T-helper 1 cell (primary cell): ENCODE measurements at places on chromosomes 13 and 19.

DNA sequence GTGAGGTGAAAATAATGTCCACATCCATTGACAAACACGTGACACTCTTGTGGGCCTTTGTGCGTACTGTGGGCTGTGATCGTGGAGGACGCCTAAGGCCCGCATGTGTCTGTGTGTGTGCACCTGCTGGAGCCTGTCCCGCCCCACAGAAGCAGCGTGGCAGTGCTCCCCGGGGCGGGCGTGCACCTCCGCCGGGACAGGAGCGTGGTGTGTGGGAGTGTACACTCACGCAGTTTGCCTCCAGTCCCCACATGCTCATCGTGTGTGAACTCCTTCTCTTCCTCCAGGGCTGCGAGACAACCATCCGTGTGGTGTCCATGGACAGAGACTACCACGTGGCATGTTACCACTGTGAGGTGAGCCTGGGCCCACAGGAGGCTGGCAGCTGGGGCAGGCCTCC lies 13.9 kb downstream of the WTIP start:
- no peak for DNase-seq

- DNase-seq = no peak
Observed at GRCh38 chr13:99985241-99985874, 3.8 kb downstream of the ZIC2 start.

- no peak for DNase-seq
Observed at GRCh38 chr19:33402421-33403220, 29.1 kb downstream of the CEBPG start.

GRCh38 chr13:85632526-85633195 lies 166.6 kb downstream of the SLITRK6 start:
- DNase-seq = no peak

- DNase-seq = no peak
Observed at GRCh38 chr19:16296713-16297112, 27.9 kb upstream of the KLF2 start.

GRCh38 chr19:58561373-58562121 lies 3.1 kb upstream of the UBE2M start:
- DNase-seq = no peak

DNA sequence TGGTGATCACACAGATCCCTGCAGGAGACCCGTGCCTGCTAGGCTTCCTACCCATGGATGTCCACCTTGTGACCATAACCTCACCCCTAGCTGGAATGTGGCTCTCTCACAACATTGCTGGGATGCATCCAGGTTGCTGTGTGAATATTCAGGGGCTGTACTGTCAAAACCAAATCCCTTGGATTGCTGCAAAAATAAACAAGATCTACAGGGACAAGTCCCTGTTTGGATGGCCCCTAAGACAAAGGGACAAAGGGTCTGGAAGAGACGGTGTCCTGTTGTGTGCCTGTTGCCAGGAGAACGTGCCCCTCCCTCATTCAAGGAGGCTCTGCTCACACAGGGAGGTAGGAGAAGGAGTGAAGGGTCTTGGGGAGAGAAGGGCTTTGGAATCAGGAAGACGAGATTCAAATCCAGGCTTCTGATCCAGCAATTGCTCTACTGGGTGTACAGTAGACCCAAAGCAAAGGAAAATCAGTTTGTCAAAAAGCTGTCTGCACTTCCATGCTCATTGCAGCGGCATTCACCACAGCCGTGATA lies 89.2 kb upstream of the WASF3 start:
- no peak for DNase-seq

DNA sequence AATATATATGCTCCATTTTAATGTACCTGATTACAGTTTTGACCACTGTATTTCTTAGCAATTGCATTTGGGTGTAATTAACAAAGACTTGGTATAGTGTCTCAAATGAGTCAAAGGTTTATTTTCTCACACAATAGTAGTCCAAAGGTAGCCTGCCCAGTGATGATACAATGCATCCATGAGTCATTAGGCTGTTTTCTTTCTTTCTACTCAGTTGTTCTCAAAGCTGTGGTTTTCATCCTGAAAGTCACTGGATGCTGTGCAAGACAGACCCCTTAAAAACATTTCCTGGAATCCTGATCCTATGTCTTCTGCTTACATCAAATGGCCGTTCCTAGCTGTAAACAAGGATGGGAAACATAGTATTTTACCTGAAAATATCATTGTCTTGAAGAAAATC lies 651.2 kb upstream of the MIR17HG start:
- DNase-seq = no peak

DNA sequence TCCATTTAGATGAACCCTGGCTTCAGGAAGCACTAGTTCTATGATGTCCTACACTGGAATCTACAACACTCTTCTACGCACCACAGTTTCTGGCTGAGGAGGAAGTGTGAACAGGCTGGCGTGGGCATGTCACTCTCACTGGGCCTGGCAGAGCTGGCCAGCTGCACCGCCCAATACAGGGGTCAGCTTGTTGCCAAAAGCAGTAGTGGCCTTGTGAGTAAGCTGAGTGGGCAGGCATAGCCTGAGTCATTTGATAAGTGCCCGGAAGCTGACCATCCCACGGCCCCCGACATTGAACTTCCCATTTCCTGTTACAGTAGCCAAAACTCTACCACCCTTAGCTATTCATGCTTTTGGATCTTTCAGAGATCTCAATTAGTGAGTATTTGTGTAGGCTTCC lies 240.9 kb upstream of the SERP2 start:
- no peak for DNase-seq

GRCh38 chr13:34107806-34108205 lies 289.9 kb downstream of the RFC3 start:
- no peak for DNase-seq

DNA sequence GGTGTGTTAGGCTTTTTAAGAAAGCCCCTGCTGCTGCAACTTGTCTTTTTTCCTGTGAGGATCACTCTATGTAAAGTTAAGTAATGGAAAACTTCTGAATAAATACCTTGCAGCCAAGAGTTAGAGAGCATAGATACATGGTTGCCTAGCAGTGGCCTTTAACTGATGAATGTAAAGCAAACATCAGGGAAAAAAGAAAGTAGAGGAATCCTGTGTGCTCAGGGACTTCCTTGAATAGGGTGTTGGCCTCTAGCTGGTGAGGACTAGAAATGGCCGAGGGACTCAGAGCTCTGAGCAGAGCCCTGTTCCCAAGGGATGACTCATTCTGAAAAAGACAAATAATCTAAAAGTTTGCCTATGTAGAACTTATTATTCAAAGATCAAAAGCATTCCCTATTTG lies 135.7 kb downstream of the MIPEP start:
- no peak for DNase-seq

DNA sequence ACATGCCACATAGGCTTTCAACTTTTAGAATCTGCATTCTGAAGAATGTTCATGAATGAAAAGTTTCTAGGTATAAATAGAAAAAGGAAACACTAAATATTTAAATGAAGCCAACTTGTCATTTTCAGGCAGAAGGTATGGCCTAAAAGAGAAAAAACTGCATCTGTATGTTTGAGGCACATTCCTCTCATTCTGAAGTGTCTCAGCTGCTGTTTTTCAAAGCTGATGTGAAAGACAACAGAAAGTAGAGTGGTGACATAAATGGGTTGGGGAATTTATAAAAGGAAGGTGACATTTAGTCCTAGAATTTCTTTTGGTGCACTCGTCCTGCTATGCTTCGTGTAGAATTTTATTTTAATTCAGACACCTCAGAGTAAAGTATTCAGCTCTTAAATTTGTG lies 539.6 kb upstream of the SLITRK5 start:
- DNase-seq = no peak

DNA sequence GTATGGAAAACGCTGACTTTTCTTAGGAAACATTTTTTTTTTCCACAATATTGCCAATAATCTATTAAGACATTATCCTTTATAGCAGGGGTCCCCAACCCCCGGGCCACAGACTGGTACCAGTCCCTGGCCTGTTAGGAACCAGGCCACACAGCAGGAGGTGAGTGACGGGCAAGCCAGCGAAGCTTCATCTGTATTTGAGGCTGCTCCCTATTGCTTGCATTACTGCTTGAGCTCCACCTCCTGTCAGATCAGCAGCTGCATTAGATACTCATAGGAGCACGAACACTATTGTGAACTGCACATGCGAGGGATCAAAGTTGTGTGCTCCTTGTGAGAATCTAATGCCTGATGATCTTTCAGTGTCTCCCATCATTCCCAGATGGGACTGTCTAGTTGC lies 793.7 kb downstream of the SLITRK5 start:
- DNase-seq = no peak

DNA sequence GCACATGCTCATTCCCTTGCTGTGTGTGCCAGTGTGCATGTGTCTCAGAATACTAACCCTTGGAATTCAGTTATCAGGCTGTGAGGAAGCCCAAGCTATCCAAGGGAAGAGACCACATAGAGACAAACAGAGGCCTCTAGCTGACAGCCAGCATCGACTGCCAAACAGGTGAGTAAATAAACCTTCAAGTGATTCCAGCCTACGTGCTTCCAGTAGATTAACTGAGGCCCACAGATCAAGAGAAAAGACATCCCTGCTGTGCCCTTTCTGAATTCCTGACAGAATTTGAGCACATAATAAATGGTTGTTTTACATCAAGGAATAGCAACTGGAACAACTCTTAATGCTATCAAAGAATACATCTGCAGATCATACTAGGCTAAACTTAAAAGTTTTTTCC lies 17.5 kb downstream of the ZC3H13 start:
- DNase-seq = no peak

DNA sequence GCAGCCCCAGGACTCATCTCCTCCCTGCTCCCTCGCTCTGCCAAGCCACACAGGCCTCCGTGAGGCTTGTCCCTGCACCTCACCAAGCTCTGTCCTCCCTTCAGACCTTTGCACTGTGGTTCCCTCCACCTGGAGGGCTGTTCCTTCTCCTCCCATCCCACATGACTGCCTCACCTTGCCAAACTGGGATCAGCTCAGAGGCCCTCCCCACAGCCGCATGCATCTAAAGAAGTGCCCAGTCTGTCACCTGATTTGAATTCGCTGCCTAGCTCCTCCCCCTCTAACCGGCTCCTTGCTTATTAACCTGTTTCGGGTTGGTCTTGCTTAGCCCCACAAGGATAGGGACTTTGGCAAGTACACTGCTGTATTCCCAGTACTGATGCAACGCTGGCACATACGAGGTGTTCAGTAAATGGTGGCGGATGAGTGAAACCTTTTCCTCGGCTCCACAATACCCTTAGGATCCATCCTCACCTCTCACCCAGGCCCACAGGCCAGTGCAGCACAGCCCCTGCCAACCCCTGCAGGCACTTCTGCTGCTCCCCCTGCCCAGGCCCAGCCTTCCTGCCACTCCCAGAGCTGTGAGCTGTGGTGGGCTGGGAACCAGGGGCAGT lies 4.4 kb downstream of the AKT2 start:
- DNase-seq = no peak

DNA sequence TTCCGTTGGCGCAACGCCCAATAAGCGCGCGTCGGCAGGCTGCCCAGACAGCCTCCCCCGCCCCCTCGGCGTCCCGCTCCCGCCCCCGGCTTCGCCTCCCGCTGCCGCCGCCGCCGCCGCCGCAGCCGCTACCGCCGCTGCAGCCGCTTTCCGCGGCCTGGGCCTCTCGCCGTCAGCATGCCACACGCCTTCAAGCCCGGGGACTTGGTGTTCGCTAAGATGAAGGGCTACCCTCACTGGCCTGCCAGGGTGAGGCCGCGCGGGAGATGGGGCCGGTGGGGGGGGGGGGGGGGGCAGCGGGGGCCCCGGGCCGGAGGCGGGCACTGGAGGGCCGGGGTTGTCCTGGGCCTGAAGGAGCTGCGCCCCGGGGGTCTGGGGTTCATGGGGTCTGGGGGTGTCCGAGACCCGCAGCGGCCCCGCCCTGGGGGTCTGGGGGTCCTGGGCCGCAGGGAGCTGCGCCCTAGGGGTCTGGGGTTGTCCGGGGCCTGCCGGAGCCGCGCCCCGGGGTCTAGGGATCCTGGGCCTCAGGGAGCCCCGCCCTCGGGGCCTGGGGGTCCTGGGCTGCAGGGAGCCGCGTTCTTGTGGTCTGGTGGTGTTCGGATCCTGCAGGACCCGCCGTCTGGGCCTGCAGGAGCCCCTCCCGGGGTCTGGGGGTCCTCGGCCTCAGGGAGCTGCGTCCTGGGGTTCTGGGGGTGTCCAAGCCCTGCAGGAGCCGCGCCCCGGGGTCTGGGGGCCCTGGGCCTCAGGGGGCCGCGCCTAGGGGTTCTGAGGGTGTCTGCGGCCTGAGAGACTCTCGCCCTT lies at the start of gene HDGFL2:
Gene HDGFL2, plus strand, starts transcription at position 124 of the 801 bp plus-strand sequence. Its CDS starts 54 bp downstream, at position 178.
- no peak for DNase-seq

- no peak for DNase-seq
Observed at GRCh38 chr19:8336660-8337059, 6.4 kb downstream of the KANK3 start.

DNA sequence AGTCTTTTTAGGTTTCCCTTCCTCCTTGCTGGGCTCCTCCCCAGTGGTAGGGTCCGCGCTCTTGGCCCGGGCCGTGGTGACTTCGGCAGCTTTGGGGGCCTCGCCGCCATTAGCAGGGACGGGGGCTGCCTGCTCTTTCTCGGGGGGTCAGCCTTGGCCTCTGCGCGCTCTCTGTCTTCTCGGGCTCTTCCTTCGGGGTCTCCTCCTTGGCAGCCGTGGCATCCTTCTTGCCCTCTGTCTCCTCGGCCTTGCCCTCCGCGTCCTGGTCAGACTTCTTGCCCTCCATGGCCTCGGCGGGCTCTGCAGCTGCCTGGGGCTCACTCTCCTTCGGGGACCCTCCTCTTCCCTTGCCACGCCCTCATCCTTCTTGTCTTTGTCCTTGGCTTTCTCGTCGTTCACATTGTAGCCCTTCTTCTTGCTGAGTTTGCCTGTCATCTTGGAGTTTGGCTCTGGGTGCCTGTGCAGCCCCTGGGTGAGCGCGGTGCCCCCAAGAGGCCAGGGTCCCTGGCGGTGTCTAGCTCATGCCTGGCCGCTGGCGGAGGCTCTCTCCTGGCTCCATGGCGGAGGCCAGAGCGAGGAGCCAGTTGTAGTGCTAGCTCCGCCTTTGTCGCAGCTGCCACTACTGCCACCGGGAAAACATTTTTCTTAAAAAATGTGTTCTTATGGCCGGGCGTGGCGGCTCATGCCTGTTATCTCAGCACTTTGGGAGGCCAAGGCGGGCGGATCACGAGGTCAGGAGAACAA lies 283.0 kb upstream of the SGCG start:
- no peak for DNase-seq

DNA sequence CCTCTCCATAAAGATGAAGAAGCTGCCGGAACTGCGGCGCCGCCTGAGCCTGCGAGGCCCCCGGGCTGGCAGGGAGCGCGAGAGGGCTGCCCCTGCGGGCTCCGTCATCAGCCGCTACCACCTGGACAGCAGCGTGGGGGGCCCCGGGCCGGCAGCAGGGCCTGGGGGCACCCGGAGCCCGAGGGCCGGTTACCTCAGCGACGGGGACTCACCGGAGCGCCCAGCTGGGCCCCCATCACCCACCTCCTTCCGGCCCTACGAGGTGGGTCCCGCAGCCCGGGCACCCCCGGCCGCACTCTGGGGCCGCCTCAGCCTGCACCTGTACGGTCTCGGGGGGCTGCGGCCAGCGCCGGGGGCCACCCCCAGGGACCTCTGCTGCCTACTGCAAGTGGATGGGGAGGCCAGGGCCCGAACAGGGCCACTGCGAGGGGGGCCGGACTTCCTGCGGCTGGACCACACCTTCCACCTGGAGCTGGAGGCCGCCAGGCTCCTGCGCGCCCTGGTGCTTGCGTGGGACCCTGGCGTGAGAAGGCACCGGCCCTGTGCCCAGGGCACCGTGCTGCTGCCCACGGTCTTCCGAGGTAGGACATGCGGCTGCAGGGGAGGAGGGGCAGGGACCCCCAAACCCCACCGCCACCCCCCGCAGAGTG lies 2.7 kb downstream of the SYDE1 start:
- DNase-seq = no peak

GRCh38 chr13:95455782-95456181 lies 96.7 kb upstream of the CLDN10 start:
- no peak for DNase-seq

GRCh38 chr19:33472691-33473652 lies 48.6 kb downstream of the PEPD start:
- DNase-seq = no peak
